ENCODE measurements at places on chromosomes 16 and 17.
A peak's percentile ranks its signal among the peaks of the same experiment; 100 is the strongest.

- DNase-seq, result no peak
Observed at GRCh38 chr17:57927048-57927723, 28.0 kb downstream of the CUEDC1 start.

GRCh38 chr16:67969254-67970039 lies 1.0 kb upstream of the SLC12A4 start:
- no peak for DNase-seq

DNA sequence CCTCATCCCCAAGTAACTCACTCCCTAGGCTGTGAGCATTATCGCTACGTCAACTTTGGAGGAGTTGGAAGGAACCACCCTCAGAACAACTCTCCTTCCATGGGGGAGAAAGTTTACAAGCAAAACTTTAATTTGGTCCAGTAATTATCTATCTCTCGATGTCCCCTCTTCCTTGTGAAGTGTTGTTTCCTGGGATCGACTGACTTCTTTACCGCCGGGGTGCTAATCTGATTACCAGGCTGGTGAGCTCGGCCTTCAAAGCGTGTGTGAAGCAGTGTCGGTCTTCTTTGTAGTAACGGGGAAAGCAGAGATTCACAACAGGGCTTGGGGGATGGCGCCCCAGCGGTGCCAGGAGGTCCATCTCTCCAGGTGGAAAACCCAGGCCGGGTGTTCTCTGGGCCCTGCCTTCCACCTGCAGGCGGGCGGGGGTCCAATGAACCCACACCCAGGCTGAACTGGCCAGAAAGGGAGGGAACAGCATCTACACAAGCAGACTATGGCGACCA lies 14.5 kb upstream of the FOXF1 start:
- DNase-seq, result no peak

- no peak for DNase-seq
Observed at GRCh38 chr17:50371526-50371925, 1.5 kb downstream of the MRPL27 start.

DNA sequence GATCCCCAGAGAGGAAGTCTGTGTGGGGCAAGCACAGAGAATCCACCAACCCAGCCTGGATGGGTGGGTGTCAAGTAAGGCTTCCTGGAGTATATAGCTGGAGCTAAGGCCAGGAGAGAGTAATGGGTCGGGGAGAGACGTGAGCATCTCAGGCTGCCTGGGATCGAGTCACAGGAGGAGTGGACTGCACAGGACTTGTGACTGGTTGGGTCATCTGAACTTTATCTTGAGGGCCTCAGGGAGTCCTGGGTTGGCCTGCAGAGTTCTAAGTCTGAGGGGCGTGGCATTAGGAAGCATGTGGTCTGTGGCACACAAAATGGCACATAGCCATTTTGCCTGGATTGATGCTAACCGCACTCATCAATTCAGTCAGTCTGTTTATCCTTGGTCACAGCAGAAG lies 1.5 kb downstream of the PLA2G15 start:
- DNase-seq, result no peak

DNA sequence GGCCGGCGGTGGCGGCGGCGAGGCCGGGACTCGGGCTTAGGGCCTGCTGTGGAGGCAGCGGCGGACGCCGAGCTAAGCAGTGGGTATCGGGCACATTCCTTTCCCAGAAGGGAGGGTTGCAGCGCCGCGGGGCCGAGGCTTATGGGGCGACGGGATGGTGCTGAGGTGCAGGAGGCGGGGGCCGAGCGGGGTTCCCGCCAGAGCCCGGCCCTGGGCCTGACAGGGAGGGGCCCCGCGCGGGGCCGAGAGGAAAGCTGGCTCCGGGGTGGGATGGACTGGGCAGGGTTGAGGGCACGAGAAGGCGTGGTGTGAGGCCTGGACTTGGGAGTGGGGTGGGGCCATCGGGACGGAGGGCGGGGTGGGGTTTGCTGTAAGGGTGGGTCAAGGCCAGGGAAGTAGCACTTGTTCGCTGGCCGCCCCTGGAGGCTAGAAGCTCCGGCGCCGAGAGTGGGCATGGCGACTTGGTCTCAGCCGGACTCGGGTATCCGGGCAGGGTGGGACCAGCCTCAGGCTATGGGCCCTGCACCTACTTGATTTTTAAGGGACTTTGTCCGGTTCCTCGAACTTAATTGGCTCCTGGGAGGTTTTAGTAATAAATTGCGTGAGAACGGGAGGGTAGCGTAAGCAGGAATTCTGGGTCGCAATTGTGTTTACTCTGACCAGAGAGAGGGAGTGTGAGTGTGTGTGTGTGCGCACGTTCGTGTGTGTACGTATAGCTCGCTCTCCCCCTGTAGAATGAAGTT lies 396 bp downstream of the NFE2L1 start:
- DNase-seq, result peak; percentile 52

- no peak for DNase-seq
Observed at GRCh38 chr17:43830510-43831140, 2.3 kb downstream of the MPP3 start.

- no peak for DNase-seq
Observed at GRCh38 chr16:35751191-35751941, 2292.0 kb downstream of the TP53TG3F start.

GRCh38 chr17:78993241-78993956 lies 13.7 kb upstream of the LGALS3BP start:
- DNase-seq, result no peak

Measured in stimulated activated CD8-positive, alpha-beta memory T cell treated with anti-CD3 and anti-CD28 coated beads, Interleukin-7, amount 100 ng/mL, for 48 hours (primary cell).